Pulmonary artery endothelial cell (primary cell): ENCODE measurements at places on chromosomes 5 and 9.

- DNase-seq: no peak
Measured at GRCh38 chr9:112184221-112184620, 9.1 kb upstream of the SUSD1 start.

- no peak for DNase-seq
Measured at GRCh38 chr9:73845539-73845938, 651.6 kb upstream of the RORB start.

- no peak for DNase-seq
Measured at GRCh38 chr9:117413346-117414219, 1.3 kb downstream of the ASTN2 start.

- no peak for DNase-seq
Measured at GRCh38 chr9:88681434-88681833, 146.5 kb downstream of the NXNL2 start.

- peak; percentile 95 for DNase-seq
Measured at GRCh38 chr5:124599028-124599973, 147.1 kb downstream of the ZNF608 start.

GRCh38 chr5:132830436-132831094 is at the start of gene SHROOM1:
Gene SHROOM1, minus strand, starts transcription at chr5:132830647. Its CDS starts 4,507 bp downstream, at chr5:132826140.
- no peak for DNase-seq

GRCh38 chr9:136983656-136984314 is 992 bp downstream of the LCNL1 start:
- DNase-seq: no peak

DNA sequence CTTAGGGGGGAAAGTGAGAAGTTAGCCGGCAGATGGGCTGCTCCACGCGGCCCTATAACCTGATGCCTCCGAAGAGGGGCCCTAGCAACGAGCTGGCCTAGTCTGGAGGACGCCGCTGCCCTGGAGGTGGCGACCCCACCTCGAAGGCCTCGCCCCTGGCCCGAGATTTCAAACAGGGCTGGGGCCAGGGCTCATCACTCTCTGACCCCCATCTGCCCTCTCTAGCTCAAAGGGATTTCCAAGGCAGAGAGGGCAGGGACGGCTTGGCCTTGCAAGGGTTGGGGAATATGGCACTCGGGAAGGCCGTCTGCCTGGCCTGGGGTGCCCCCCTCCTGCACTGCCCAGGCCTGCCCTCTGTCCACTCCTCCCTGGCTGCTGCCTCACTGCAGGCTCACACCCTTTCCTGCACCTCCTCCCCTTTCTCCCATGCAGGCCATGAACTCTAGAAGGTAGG is 25.5 kb upstream of the TIFAB start:
- DNase-seq: no peak

DNA sequence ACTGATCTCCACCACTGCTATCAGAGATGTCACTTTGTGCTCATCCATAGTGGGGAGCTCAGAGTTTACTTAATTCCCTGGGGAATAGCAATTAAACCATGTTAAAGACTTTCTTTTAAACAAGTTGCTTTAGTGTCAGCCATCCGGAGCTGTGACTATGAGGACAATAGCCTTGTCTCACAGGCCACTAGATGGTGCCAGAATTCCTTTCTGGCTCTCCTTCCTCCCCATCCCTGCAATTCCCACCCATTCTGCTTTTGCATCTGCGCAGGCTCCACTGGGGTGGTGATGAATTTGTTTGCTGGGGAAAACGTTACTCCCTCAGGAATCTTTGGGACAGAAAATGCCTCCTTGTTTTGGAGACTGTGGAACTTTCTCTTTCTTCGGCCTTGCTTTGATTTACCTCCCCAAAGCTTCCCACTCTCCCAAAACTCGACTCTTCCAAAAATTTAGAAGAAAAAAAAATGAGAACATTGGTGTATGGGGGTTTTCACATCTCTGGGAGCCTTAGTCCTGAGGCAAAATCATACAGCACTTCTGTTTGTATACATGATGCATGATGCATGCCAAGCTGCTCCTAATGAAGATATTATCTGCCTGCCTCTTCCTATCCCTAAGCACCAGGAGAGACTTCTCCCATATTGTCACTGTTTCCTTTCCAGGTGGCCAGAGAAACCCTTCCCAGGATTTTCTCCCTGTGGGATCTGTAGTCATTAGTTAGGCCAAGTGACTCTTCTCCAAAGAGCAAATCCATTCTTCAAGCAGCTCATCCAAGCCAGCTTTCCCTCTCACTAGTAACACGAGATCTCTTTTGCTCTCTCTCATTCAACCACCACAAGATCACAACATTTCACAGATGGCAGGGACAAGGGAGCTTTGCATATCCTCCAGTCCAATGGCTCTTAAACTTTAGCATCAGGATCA is 466.1 kb downstream of the TLR4 start:
- peak; percentile 1 for DNase-seq

DNA sequence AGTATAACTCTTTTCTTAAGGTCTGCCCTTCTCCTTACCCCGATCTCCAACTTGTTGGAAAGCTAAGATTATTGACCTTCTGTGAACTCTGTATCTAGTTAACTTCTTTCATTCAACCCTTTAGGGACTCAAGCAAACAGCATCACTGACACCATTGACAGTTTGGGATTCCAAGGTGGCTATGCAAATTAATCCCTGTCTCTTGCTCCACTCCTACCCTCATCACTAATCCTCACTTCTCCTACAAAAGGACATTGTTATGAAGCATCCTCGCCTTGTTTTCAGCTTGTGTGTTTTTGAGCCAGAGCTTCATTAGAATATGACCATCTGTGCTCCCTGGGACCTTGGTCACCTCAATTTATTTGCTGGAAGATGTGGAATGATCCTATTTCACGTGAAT is 337.9 kb downstream of the PDE4D start:
- no peak for DNase-seq

DNA sequence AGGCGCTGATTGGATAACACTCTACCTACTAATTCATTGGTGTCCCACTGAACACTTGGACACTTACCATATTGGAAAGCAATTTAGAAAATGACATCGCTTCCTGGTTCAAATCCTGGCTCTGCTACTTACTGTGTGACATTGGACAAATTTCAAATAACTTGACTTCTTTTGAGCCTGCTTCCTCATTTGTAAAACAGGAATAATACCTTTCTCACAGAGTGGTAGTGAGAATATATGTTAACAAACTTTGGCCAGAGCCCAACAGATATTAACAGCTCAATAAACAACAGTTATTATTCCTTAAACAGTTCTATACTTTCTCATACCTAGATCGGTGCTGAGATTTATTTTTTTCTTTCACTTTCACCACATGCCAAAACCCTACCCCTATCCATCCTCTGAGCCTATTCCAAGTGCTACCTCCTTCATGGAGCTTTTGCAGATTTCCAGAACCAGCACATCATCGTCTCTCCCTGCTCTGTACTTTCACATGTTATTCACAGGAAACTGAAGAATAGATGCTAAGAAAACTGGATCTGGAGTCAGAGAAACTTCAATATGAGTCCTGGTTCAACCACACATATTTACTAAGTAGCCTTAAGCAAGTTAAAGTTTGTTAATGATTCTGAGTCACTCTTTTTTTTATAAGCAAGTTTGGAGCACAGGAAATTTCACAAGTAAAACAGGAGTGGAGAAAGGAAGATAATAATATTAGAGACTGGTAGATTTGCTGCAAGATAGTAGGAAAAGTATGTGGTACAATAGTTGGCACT is 92.3 kb downstream of the STRBP start:
- no peak for DNase-seq

DNA sequence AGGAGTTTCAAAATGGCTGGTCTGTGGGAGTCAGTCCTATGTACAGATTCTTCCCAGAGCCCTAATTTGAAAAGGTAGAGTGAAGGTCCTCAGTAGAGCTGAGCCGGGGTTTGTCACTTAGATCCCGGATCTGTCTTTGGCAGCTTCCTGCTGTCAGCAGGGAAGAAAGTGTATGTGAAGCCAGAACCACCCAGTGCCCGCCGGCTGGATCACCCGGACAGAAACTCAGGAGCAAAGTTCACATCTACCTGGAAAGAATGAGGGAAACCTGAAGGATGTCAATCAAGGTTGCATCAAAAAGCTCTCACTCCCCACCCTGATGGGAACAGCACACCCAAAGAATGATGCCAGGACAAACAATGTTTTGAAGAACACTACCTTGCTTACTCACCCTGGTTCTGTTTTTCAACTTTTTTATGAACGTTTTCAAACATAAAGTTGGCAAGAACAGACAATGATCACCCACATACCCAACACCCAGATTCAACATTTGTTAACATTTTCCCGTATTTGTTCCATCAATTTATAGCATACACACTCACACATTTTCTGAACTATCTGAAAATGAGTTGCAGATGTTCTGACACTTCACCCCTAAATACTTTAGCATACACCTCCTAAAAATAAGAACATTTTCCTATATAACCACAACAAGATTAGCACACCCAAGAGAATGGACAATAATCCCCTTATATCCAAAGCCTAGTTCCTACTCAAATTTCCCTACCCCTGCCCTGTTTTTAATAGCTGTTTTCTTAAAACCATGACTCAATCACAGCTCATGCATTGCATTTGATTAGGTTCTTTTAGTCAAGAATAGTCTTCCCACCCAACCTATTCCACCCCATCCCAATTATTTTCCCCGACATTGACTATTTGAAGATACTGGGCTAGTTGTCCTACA is 133.9 kb downstream of the LHFPL2 start:
- no peak for DNase-seq

GRCh38 chr9:110575945-110576344 is 3.6 kb downstream of the SVEP1 start:
- DNase-seq: no peak

DNA sequence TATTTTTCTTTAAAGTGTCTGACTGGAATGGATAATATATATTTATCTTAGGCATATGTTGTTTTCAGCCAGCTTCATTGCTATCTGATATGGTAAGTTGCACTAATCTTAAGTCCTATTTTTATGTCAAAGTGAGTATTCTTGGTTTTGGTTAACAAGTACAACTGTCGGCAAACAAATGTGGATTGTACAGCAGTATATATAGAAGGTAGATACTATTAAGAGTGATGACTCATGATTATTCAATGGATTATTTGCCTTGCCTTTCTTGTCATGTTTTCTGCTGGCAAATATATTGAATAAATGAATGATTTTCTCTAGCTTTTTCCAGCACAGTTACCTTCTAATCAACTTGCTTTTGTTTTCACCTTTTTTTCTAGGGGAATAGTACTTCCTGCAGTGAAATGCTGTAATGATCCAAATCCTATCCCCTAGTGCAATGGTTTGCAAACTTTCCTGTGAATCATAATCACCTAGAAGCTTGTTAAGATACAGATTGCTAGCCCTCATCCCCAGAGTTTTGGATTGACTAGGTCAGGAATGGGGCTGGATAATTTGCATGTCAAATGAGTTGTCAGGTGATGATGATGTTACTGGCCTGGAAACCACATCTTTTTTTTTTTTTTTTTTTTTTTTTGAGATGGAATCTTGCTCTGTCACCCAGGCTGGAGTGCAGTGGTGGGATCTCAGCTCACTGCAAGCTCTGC is 60.8 kb upstream of the ARRDC3 start:
- no peak for DNase-seq
